GM12878 (cell line): ENCODE measurements at places on chromosomes 6 and 20. TPM values are rescaled to one million over a fixed set of nuclear protein-coding genes. Genes with fewer than 3 reads are reported as not detected.

GSTA2 gene
- not detected in 2 replicates for total RNA-seq

SIRPG gene
- 3.4 and 4.0 TPM in 2 replicates for total RNA-seq

BPIFB2 gene
- total RNA-seq = not detected in 2 replicates

- H3K36me3 ChIP-seq = no peaks in the 10 kb centered on the region
- H3K27me3 ChIP-seq = no peaks in the 10 kb centered on the region
- H3K4me1 ChIP-seq = peaks cover 2% of the 10 kb centered on the region; the same call in 1 of the 2 replicates
- no peak overlapping the region for H3K4me3 ChIP-seq
- DNase-seq = no peak
- H3K27ac ChIP-seq = no peak overlapping the region
Observed at GRCh38 chr20:53999077-53999476, 71.3 kb downstream of the BCAS1 start.

DNA sequence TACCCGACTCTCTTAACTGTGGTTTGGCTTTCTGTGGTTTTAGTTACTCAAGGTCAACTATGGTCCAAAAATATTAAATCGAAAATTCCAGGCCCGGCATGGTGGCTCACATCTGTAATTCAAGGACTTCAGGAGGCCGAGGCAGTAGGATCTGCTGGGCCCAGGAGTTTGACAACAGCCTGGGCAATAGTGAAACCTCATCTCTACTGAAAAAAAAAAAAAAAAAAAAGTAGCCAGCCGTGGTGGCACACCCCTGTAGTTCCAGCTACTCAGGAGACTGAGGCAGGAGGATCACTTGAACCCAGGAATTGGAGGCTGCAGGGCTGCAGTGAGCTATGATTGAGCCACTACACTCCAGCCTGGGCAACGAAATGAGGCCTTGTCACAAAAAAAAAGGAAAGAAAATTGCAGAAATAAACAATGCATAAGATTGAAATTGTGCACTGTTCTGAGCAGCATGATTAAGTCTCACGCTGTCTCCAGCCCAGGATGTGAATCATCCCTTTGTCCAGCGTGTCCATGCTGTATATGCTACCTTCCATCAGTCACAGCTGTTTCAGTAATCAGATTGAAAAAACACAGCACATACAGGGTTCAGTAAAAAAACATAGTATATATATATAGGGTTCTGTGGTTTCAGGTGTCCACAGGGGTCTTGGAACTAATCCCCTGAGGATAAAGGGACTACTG lies 40.7 kb downstream of the RGS17 start:
- no peaks in the 10 kb centered on the region for H3K27me3 ChIP-seq
- H3K4me3 ChIP-seq = no peak overlapping the region
- no peaks in the 10 kb centered on the region for H3K36me3 ChIP-seq
- no peak for DNase-seq
- H3K4me1 ChIP-seq = no peaks in the 10 kb centered on the region; the same call in 1 of the 2 replicates
